Thymus (tissue), 14 donors: ENCODE measurements at places on chromosomes 2 and 18.

GRCh38 chr2:99802734-99803133 is 312.9 kb upstream of the REV1 start:
- no peak for DNase-seq

DNA sequence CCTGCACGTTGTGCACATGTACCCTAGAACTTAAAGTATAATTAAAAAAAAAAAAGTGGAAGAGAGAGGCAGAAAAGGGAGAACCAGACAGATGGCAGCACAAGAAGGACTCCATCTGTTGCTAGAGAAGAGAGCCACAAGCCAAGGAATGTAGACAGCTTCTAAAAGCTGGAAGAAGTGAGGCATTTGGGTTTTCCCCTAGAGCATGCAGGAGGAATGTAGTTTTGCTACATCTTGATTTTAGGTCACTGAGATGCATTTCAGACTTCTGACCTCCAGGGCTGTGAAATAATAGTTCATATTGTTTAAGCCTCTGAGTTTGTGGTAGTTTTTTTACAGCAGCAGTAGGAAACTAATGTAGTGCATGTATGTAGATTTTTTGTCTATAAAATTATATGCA is 46.0 kb downstream of the CAVIN2 start:
- no peak for DNase-seq

- DNase-seq, result no peak
These were observed 65.4 kb upstream of the WDR75 start for GRCh38 chr2:189375842-189376241.

GRCh38 chr2:222039821-222040220 is 259.0 kb downstream of the PAX3 start:
- DNase-seq, result no peak
